Amniotic stem cell (primary cell): ENCODE measurements at places on chromosomes 2 and 18.

GRCh38 chr18:77162580-77162979, 30.0 kb upstream of the MBP start:
- no peak for DNase-seq

DNA sequence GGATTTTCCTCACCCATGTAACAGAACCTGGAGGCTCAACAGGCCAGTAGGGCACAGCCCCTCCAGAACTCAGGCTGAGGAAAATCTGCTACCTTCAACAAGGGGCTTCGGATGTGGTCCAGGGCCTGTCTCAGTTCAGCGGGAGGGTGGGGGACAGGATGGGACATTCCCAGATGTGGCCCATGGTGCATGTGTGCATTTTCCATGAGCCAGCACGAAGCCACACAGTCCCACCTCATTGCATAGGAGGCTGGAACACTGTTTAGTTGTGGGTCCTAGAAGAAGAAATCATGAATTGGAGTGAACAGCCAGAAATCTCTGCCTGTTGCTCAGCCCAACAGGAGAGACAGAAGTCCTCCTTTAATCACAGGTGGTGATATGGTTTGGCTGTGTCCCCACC, 469.6 kb upstream of the MYT1L start:
- no peak for DNase-seq

DNA sequence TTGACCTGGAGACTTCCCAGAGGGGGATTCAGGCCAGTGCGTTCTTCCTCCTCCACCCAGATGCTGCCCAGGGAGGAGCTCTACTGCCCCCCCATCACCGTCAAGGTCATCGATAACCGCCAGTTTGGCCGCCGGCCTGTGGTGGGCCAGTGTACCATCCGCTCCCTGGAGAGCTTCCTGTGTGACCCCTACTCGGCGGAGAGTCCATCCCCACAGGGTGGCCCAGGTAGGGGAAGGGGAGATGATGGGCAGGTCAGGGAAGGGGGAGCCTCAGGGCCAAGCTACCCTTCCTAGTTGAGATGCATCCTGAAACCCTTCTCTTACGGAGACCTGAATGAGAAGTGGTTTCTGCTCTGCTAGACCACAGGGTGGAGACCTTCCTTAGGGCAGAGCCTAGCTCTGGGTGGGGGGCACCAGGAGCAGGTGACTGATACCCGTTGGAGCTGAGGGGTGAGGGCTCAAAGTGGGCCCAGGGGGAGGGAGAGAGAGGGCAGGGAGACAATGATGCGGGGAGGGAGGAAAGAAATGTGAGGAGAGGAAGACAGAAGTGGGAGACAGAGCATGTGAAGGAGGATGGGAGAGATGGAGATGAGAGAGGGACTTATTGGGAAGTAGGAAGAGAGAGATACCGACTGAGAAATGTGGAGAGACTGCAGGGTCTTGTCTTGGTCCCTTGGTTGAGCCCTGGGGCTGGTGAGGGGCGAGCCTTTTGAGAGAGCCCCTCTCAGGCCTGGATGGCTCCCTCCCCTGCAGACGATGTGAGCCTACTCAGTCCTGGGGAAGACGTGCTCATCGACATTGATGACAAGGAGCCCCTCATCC, 159.4 kb downstream of the DYSF start:
- DNase-seq: no peak

DNA sequence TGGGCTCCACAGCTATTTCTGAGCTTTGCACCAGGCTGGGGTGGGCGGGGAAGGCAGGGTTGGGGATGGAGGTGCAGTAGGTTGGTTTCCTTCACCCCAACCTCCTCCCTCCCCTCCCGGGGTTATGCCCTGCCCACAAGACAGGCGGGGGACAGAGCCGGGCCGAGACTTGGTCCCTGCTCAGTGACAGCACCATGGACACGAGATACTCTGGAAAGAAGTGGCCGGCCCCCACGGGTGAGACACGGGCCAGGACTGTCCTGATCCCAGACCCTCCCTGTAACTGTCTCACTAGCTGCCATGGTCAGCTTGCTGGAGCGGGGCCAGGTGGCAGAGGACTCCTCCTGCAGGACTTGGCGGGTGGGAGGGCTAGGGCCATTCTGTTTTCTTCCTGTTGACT, 59.7 kb downstream of the DYSF start:
- DNase-seq: no peak

- no peak for DNase-seq
Observed at GRCh38 chr2:96092573-96092877, 23.8 kb downstream of the ADRA2B start.

GRCh38 chr2:86216575-86217555, 17.6 kb downstream of the MRPL35 start:
- DNase-seq: no peak

GRCh38 chr2:231955758-231956472, 5.6 kb upstream of the DIS3L2 start:
- no peak for DNase-seq

DNA sequence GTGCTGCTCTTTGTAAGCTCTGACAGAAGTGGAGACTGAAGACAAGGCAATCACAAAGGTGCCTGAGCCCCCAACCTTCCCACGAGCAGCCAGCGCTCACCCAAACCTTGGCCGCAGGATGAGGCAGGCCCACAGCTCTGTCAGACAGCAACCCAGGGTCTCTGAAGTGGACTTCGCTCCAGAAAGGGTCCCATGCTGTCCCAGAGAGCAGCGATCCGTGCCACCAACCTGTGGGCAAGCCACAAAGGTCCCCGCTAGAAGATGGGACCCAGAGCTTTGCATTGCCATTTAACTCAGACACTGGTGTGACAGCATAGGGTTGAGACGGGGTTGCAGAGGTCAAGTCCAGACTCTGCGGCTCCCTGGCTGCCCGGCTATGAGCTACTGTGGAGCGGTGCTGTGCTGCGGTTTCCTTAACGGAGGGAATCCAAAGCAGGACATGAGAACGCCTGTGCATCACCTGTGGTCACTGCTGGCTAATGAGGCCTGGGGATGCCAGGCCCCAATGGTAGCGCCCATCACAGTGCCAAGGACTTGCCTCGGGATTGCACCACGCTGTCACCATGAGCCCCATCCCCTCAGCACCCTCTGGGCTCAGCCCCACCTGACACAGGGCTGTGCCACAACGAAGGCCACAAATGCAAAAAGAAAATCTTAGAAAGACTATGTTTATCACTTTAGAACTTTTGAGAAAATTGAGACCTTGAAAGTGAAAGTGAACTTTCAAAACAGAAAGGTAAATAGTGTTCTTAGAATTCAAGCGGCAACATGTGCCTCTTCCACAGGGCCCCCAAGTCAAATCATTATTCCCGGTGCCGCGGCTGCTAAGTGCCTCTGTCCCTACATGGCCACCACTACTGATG, 103.4 kb downstream of the HDAC4 start:
- no peak for DNase-seq
